ENCODE measurements at places on chromosomes 3 and 15. TPM values are rescaled to one million over a fixed set of nuclear protein-coding genes. Genes with fewer than 3 reads are reported as not detected.

DNA sequence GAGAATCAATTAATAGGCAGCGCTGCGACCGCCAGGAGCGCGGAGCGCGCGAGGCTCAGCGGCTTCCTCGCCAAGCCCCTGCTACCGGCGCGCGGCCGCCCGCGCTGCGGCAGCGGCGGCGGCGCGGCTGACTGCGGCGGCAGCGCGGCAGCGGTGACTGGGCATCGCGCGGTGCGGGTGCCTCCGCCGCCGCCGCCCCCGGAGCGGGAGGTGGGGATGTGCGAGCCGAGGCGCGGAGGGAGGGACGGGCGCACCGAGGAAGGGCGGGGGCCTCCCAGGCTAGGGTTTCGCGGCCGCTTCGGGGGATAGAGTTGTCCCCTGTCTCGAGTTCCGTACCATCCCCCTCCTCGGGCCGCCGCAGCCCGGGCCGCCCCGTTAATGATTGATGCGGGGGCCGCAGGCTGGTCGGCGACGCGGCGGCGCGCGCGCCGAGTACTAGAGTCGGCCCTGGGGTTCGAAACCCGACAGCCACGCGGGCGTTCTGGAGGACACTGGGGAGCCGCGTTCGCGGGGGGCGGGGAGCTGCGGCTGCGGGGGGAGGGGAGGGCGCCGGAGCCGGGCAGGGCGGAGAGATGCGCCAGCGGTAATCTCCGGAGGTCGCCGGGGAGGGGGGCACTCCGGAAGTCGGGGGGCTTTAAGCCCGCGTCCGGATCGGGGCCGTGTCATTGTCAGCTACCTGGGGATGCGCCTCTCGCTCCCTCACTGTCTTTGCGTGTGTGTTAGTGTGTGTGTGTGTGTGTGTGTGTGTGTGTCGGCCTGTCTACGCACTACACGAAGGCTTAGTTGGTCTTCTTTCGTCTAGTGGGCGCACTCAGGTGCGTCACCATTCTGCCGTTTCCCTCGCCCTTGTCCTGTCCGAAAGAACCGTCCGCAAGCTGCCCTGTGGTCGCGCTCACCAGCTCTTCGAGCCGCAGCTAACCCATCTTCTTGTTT, at the start of gene PAQR9:
Gene PAQR9, minus strand, starts transcription at position 159 of the 933 bp plus-strand sequence. CDS start 338 bp downstream, outside the sequence.
- DNase-seq: no peak

The ISLR gene
- 49.2 TPM for total RNA-seq

The MED12L gene
- 1.6 TPM for total RNA-seq

DNA sequence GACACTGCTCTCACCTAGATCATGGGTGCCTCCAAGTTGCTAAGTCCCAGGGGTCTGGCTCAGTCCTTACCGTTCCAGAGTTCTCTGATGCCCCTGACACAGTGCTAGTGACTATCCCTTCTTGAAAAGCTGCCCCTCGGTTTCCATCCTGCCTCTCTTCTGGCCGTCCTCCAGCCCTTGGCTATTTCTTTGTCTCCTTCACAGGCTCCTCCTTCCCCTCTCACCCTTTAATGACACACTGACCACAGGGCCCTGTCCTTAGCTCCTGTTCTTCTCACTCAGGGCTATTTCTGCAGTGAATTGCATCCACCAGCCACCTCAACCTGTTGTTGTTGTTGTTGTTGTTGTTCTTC, 31.1 kb downstream of the SLC28A1 start:
- no peak for DNase-seq

The VPS8 gene
- total RNA-seq: 52.2 TPM

The AGTR1 gene
- total RNA-seq: 77.9 TPM
